ENCODE measurements at places on chromosomes 11 and 22.

DNA sequence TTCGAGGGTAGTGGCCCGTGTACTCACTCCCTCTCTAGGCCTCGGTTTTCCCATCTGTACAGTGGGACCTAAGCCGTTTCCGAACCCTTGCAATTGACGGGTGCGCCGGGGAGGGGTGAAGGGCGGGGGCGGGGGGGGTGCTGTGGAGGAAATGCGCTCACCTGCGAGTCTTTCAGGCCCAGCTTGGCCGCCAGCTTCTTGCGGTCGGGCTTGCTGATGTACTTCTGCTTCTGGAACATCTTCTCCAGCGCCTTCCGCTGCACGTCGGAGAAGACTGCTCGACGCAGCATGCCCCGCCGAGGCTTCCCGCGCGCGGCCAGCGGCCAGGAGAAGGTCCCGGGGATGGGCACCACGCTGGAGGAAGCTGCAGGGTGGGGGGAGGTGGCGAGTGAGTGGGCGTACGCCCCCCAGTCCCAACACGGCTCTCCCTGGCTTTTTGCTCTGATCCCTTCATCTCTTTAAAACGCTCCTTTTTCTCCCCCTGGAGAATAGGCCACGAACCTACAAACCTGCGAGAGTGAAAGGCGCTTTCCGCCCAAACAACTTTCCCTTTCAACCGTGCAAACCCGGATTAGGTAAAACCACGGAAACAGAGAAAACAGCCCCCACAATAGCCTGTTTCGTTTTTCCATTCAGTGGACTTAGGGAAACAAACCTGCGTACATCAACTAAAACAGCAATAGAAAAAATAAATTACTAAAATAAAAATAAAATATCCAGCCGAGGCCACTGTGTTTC, 3.2 kb downstream of the DBX1 start:
- no peak for DNase-seq

- no peak for DNase-seq
Observed at GRCh38 chr11:78420796-78421209, 3.2 kb upstream of the GAB2 start.

GRCh38 chr11:72722050-72722748, 30.0 kb downstream of the ARAP1 start:
- DNase-seq = peak; percentile 98

- peak; percentile 56 for DNase-seq
Observed at GRCh38 chr22:18056161-18056666, 21.6 kb upstream of the PEX26 start.

DNA sequence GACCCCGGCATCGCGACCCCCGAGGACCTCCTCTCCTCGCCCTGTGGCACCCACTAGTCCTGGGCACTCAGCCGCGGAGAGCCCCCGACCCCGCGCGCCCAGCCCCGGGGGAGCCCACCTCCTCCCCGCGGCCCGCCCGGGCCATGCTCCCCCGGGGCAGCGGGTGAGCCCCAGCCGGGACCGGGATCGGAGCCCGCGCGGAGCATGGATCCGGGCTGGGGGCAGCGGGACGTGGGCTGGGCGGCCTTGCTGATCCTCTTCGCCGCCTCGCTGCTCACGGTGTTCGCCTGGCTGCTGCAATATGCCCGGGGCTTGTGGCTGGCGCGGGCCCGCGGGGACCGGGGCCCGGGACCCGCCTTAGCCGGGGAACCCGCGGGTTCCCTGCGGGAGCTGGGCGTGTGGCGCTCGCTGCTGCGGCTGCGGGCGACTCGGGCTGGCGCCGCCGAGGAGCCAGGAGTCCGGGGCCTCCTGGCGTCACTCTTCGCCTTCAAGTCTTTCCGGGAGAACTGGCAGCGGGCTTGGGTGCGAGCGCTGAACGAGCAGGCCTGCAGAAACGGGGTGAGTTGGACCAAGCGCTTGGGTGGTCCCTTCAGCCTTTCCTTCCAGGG, 498 bp downstream of the C2CD2L start:
- DNase-seq = peak; percentile 23

GRCh38 chr11:114258696-114259095, 37.5 kb upstream of the NNMT start:
- DNase-seq = no peak

DNA sequence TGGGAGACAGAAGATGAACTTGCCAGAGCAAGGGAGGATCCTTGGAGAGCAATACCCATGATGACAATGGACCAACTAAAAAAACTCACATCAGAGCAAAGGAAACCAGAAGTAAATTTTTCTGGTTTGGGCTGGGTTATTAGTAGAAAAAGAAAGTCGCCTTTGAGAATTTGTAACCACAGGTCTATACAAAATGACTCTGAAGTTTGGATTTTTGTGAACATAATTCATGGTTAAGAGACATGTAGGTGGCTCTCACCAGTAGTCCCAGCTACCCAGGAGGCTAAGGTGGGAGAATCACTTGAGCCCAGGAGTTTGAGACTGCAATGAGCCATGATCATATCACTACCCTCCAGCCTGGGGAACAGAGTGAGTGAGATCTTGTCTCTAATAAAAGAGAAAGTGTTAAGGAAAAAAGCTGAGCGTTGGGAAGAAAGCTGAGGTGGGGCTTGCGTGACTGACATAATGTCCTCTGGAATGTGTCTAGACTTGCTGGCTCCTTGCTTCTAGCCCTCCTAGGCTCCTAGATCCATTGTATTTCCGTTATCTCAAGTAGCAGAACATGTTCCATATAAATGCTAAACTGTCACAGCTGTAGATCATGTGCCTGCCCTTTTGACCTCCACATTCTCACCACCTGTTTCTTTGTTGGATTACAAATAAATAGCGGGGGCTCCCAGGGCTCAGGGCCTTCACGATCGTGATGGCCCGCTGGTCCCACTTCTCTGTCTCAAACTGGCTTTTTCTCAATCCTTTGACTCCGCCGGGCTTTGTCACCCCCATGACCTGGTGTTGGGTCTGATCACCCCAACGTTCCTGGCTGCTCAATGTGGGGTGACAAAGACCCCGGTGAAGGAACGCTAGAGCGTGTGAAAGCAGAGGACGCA, 56.2 kb upstream of the SC5D start:
- DNase-seq = no peak

- DNase-seq = no peak
Observed at GRCh38 chr11:86222081-86222480, 22.5 kb upstream of the EED start.

DNA sequence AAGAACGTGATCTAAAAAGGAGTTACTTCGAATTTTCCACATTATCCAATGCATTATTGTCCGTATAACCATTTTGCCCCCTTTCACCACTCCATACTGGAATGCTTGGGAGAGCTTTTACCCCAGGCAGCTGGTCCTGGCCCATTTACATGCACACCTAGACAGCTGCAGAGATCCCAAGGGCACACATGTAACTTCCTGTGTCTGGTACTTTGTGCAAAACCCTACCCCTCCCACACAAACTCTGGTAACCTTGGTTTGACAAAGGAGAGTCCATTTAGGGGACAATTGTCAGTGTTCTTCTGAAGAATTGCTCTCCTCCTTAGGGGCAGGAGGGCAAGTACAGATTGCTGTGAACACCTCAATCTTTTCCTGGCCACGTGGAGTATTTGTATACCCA, 57.3 kb upstream of the SORL1 start:
- no peak for DNase-seq

DNA sequence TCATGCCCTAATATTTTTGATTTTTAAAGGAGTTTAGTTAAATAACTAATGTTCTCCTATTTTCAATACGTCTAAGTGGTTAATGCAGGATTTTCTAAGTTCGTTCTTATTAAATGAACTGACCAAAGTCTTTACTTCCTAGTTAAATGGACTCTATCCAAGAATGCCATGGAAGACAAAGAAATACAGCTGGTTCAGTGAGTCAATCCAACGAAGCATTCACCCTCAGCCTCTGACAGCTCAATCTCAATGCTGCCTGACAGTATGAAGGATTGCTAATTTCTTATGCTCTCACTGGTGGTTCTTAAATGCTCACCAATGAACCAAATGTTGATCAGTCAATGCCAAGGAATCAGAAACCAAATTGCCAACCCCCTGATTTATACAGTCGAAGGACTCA, 219.4 kb downstream of the CADM1 start:
- no peak for DNase-seq

DNA sequence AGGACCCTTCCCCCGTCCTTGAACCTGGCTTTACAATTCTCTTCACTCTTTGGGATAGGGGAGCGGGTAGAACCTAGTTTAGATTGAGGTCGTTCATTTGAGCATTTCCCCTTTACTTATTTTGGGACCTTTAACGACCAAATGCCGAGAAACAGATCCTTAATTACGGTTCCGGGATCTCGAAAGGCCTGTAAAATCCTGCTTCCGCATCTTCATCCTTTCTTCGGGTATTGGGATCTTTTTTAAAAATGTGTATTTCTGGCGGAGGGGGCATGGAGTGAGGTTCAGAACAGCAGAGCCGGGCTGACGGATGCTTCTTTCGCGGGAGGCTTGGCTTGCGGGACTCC, 395 bp upstream of the HIPK3 start:
- DNase-seq = no peak

GRCh38 chr22:28006271-28006670, 87.2 kb upstream of the PITPNB start:
- DNase-seq = no peak

DNA sequence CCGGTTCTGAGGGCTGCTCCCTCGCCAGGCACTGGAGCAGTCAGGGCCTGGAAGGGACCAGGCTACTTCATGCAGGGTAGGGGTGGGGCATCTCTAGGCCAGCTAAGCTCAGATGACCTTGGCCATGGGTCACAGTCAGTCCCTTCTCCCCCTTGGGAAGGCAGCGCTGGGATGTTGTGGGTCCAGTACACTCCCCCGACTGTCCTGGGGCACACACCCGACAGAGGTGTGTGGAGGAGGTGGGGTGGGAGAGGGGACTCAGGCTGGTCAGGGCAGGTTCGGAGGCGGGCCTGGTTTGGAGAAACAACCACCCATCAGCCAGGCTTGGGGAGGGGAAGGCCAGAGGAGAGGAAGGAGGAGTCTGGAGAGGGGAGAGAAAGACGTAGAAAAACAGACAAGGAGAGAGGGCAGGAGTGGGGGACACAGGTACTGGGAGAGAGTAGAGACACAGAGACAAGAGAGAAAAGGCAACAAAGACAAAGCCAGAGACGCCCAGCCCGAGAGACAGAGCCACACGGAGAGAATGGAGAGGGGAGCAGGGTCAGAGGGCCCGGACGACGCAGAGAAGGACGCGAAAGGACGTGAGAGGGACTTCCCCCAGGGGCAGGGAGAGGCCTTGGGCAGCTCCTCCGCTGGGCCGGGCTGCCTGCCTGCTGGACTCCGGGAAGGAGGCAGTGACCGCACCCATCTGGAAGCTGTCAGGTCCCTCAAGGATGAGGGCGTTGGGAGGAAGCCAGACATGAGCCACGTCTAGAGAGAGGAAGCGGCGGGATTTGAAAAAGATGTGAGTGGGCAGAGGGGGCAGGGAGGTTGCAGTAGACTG, 30.6 kb upstream of the TSKU start:
- no peak for DNase-seq

GRCh38 chr11:128762031-128762430, 68.2 kb downstream of the FLI1 start:
- DNase-seq = no peak

- peak; percentile 48 for DNase-seq
Observed at GRCh38 chr22:17443405-17444203, 74.3 kb downstream of the CECR2 start.

- DNase-seq = no peak
Observed at GRCh38 chr11:27421819-27422494, 50.6 kb downstream of the LGR4 start.

DNA sequence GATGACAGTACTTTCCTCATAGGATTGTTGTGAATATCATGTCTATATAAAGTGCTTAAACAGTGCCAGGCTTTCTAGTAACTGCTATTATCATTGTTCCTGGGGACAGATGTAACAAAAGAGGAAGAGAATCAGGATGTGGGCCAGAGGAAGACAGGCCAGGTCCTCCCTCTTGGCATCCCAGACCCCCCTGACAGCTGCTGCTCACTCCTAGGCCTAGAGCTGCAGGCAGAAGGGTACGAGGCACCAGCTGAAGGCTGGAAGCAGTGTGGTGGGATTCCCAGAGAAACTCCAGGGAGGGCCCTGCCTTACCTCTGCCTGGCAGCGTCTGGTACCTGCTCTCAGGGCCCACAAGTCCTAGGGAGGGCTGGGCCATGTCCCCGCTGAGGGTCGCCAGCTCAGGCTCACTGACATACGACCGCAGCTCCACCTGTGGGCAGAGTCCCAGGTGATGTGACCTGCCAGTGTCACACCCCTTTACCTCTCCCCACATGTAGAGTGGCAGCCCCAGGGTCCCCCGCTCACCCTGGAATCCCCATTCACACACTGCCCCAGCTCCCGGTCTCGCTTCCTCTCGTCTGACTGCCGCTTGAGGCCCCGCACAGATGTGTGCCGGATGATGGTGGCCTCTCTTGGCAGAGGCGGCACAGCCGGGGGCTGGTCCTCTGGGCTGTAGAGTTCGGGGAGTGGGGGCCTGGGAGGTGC, 52.2 kb downstream of the C11orf58 start:
- no peak for DNase-seq

DNA sequence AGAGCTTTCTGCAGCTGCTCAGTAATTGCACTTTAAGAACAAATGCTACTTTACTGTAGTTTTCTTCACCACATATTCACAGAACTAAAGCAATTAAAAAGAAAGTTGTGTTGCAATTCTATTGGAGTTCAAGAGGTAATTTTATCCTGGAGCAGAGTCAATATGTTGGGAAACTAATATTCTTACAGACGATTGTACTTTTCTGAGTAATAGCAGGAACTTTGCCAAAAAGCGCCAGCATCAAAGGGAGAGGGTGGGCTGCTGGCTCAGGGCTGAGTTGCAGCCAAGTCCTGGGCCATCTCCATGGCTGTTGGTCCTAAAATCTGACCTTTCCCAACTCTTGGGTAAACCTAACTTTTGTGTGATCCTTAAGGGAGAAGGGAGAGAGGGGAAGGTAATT, 73.6 kb upstream of the MYO18B start:
- no peak for DNase-seq

DNA sequence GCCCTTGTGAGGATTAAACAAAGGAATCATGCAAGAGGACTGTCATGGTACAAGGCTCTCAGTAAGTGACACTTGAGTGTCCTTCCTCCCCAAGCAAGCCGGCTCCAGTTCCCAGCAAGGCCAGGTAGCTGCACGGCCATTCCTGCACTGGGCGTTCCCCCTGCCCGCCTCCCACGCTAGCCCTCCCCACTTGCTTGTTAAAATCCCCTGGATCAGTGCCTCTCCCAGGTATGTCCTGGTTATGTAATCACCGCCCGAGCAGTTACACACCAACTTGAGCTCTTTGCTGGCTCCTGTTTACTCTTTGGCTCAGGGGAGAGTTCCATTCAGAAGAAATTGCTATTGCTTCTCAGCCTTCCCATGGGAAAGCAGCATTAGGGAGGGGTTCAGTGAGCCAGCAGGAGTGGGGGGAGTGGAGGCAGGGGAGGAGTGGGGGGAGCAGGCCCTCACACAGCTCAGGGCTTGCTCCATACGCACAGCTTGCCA, 19.4 kb upstream of the MYEOV start:
- no peak for DNase-seq

GRCh38 chr22:29331213-29331612, 15.7 kb upstream of the RASL10A start:
- DNase-seq = no peak

DNA sequence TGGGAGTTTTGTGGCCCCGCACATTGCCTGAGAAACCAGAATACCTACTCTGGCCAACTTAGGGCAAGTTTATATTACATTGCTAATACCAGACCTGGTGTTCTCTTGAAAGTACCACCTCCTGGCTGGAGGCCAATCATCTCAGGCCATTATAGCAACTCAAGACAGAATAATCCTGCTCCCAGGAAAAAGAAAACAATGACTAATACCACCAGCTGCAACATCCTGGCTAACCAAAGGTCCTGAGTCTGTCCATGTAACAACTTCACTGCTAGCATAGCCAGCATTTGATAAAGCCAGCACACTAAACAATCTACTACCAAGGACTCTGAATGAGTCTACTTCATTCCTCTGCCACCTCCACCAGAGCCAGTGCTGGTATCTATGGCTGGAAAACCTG, 1298.7 kb upstream of the CNTN5 start:
- DNase-seq = no peak

- no peak for DNase-seq
Observed at GRCh38 chr22:31923747-31924146, 20.6 kb upstream of the YWHAH start.

Measured in cerebellum (tissue), 4 donors.